M059J (cell line): ENCODE measurements at places on chromosomes 2 and 18. TPM values are rescaled to one million over a fixed set of nuclear protein-coding genes. Genes with fewer than 3 reads are reported as not detected.

Gene ASTL
- 0.17 TPM in 1 of 2 replicates, not detected in the other for total RNA-seq

Gene SLC35F6
- total RNA-seq: 35.3 and 35.6 TPM in 2 replicates

Gene ANKRD30B
- 0.57 and 3.4 TPM in 2 replicates for total RNA-seq

Gene DUSP19
- 0.98 and 2.4 TPM in 2 replicates for total RNA-seq

Gene CHRNA1
- 0.17 TPM in 1 of 2 replicates, not detected in the other for total RNA-seq

DNA sequence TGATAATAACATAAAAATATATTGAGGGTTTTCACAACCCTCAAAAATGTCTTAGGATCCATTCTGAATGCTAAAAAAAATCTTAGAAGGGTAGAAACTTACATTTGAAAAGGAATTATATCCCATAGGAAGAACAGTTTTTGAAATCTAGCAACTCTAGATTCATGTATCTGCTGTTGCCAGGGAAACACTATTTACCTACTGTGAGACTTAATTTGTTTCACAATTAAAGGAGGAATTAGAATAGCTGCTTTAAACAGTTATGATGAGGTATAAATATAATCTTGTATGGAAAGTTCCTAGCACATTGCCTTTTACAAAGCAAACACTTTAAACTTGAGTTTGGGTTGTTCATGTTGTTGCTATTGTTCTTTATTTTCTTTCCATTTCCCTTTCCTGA lies 988.2 kb downstream of the SUCLG1 start:
- no peak for DNase-seq

DNA sequence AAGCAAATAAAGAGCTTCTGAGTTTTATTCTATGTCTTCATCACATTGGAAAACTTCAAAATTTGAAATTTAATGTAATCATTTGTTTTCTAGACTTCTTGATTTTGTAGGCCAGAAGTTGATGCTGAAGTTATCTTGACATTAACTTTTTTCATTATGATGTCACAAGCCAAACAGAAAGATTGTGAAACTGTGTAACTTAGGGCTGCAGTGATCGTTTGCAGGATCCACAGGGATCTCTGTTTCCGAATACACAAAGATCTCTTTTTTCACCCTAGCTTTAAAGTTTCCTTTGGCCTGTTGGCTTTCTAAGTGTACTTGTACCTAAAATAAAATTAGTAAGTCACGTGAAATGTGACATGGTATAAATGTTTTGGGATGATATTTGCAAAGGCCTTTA lies 594.9 kb upstream of the CDH2 start:
- DNase-seq: no peak

DNA sequence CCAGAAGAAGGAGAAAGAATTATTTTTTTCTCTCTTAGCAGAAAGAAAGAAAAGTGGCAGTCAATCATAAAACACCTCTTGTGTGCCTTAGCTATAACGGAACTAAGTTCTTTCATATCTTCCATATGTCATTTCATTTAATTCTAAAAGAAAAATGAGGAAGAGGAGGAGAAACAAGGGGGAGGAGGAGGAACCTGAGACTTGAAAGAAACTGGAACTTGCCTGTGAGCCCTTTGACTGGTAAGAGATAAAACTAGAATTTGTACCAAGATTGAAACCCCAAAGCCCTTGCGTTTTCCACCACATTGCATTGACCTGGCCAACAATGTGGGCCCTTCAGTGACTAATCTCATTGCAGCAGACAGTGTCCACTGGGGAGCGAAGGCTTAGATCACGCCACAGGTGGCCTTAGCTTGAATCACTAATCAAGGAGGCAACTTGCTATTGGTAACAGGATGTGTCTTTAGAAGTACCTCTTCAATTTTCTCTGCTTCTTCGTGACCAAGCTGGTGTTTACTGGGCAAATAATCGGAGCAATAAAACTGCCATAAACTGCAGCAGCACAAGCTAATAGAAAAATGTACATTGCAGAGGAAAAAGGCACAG lies 307.9 kb downstream of the CLIP4 start:
- DNase-seq: peak; percentile 33

DNA sequence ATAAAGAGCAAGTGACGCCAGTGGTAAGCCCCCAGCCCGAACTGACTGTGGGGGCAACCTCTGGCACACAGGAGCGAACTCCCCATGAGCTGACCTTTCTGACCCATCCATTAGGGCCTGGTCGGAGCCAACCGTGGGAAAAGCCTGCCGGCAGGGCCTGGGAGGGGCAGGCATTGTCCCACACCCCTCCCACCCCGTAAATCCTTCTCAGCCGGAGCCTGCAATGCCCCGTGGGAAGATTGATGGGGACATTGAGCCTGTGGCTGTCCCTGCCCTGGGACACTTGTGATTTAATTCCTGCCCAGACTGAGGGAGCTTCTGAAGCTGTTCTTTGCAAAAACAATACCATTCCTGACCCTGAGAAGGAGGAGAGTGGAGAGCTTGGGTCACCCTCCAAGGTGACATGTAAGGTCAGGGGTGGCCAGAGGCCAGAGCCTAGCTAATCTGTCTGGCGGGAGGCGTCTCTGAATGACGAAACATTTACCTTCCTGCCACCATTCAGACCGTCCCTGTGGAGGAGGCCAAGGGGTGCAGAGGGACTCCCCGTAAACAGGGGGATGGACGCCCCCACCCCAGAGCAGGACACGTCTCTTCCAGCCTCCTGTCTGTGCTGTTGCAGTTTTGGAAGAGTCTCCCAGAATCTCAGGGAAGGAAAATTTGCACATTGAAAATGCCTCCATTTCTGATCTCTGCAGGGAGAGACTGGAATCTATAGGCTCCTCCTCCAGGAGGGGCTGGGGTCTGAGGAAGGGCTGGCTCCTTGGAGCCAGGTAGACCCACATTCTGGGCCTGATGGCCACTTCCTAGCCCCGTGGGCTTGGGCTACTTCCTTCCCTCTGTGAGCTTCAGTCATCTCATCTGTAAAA lies 51.2 kb upstream of the HS6ST1 start:
- DNase-seq: no peak

DNA sequence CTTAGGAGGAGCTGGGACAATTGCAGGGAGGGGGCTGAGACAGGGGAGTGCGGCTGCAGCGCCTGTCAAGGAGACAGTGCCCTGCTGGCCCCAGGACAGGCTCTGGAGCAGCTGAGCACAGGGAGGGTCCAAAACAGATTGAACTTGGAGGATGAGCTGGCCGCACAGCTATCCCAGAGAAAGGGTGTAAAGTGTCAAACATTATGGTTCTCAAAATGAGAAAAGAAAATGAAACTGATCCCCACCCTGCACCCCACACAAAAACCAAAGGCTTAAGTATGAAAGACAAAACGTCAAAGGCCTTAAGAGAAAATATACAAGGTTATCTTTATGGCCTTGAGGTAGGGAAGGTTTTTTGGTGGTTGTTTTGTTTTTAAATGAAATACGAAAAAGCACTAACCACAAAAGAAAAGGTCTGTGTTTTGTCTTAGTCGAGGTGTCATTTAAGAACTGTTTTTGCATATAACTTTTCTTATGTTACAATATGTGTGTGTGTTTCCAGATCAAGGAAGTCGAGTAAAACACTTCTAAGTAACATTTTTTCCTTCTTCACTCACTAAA lies 111.8 kb downstream of the HDAC4 start:
- no peak for DNase-seq

GRCh38 chr2:40087434-40087833 lies 308.4 kb upstream of the THUMPD2 start:
- DNase-seq: peak; percentile 25
